ENCODE measurements at places on chromosomes 7 and 10.

DNA sequence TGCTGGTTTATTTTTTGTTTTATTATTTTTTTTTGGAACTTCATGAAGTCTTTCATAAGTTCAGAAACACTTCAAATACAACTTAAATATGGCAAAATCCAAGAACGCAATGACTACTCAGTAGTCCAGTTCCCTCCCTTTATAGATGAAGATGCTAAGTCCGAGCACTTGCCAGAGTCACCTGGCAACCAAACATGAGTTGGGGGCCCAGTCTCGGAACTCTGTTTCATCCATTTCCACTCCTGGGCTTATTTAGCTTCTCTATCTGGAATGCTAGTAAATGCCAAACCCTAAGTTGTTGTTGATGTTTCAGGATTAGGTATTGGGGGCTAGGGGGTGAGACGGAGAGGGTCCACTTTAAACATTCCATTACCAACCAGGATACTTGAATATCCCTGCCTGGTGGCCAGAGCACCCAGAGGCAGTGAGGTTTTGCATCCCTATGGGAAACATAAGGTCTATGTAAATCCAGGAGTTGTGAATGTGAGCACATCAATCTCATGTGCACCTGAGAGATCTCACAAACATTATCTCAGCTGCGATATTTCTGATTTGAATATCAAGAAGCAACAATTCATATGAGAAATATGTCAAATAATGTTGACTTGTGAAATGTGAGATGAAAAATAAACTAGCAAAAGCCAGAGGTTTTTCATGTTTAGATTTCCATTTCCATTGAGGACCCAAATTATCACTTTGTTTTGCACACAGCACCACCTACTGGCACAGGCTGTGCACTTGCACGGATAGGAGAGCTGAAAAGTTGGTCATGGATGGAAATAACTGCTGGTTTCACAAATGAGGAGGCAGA is 129.3 kb downstream of the PKD1L1 start:
- peak; percentile 74 for DNase-seq

GRCh38 chr10:6738112-6738768 is 158.2 kb upstream of the PRKCQ start:
- DNase-seq = no peak

DNA sequence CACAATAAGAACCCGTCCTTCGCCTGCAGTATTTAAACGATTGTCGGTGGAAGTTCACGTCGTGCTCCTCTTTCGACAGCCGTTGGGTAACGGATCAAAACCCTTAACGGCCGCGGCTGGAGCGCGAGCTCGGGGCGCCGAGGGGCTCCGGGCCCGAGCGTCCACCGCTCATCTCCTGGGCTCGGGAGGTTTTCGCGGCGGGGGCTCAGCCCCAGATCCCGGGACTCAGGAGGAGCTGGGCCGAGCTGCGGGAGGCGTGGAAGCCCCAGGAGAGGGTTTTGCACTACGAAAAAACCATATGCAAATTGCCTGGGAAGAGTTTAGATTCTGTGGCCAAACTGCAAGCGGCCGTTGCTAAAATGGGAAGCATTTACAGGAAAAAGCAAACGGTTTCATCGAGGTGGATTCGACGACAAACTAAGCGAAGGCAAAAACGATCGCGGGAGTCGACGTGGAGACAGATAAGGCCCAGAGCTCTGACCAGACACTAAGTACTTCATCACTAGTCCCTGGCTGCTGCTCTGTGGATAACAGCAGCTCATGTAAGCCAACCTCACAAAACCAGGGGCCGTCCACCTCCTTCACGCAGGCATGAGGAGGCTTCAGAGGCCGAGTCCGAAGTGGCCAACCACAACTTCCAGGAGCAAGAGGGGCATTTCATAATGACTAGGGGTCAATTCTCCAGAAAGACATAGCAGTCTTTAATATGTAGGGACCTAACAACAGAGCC is 129.7 kb downstream of the MARCHF5 start:
- DNase-seq = no peak

DNA sequence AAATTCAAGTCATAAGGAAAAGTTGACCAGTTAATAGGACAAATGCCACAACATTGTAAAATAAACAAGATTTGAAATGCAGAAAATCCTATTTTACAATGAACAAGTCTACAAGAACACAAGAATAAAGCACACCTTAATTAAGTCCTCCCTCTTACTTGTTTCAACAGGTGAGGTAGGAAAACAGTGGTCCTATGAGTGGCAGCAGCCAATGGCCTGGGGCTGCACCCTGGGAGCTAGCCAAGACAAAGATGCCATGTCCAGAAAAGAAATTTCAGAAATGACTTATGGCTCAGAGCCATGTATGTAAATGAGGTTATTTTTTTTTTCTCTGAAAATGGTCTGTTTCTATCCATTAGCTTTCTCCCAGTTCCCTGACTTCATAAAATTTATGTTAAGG is 14.3 kb downstream of the KLLN start:
- no peak for DNase-seq

- no peak for DNase-seq
Observed at GRCh38 chr7:68694656-68695055, 903.6 kb upstream of the AUTS2 start.

DNA sequence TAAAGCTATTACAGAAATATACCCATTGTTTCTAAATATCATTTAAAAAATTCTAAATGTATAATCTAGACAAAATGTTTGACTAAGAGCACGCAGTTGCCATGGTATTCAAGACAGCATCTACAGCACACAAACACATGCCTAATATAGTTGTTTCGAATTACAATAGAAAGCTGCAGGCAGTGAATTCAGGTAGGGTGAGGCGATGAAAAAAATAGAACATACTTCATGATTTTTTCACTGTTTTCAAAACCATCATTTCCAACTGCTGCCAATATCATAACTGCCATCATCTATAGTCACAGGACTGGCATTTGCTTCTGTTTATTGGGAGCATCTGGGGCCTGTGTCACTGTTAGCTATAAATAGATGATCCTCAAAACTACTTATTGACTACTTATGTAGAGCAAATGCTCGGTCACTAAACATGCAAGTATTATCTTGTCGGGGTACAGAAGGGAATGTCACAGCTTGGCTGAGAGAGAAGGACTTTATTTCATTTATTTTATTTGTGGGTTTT is 34.4 kb upstream of the OTUD1 start:
- no peak for DNase-seq

DNA sequence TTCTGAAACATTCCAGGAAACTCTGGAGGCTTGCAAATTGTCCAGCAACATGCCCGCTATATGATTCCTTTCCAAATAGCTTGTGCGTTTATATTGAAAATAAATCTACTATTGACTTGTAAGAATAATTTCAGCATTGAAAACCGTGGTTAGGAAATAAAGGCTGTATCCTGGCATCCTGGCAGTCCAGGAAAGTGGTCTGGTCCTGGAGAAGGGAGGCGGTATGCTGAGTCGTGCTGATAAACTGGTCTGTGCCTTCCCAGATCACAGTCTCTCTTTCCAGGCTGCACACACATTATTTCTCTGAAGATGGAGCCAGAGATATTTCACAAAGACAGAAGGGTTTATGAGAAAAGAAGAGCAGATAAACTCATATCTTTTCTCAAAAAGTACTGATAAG is 350.1 kb upstream of the COBL start:
- no peak for DNase-seq

GRCh38 chr7:82865856-82866255 is 296.8 kb downstream of the PCLO start:
- DNase-seq = no peak

- no peak for DNase-seq
Observed at GRCh38 chr10:80075781-80076180, 2.7 kb upstream of the TMEM254 start.

DNA sequence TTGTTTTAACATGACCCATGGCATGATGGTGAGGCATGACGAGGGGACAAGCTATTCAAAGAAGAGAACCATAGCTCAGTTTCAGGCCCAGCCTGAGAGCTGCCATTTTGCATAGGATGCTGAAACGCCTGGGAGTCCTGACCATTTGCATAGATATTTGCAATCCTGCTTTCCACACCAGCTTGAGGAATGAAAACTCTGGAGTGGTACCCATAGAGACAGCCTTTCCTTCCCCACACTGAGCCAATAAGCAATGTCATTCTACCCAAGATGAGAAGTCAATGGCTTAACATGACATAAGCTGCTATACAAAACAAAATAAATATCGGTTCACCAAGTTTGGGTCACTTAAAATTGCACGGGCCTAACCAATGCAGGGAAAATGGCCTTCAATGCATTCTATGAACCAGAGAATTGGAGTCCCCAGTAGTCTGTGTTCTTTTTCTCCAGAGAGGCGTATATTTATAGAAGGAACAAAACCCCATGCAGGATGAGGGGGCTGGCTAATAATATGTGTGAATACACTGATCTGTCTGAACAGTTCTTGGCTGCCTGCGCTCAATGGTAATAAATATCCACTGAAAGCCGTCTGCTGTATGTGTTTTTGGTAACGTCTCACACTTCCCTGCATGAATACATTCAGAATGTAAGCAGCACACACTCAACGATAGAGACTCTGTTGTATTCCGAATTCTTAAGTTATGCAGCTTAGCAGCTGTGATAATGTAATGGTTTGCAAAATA is 329.3 kb downstream of the FRMD4A start:
- DNase-seq = no peak

- DNase-seq = no peak
Observed at GRCh38 chr7:11726794-11727155, 105.2 kb downstream of the THSD7A start.

GRCh38 chr10:16662923-16663322 is 141.2 kb upstream of the C1QL3 start:
- no peak for DNase-seq

DNA sequence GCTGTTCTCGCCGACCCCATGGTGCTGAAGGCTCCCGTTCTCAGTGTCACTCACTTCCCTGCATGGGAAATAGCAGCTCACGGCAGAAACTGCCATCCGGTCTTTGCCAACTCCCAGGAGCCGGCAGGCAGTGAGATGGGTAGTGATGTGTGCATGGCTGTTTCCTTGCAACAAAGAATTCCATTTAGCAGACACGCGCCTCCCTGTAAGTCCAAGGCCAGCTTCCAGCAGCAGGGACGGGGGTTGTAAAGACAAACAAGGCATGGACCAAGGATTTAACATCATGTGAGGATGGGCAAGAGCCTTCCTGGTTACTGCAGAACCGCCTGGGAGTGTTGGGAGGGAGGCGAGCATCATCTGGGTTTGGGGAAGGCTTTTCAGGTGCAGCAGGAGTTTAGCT is 273.1 kb downstream of the GLRX3 start:
- peak; percentile 20 for DNase-seq

DNA sequence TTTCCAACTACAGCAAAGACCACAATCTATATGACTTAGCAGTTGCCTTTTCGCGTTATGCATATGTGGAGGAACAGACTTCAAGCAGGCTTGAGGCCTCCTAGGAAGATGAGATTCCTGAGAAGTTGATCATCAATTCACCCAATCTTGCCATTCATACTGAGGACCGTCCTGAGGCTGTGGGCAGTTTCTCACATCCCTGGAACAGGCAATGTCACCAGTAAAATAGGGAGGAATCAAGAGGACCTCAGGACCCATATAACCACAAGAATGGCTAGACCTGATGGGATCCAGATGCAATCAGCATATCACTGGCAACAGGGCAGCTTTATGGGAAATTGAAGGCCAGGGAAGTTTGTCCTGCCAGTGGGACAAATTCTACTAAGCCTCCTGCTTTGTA is 17.3 kb downstream of the KDM7A start:
- no peak for DNase-seq

GRCh38 chr7:6350433-6351058 is 78.1 kb upstream of the CYTH3 start:
- DNase-seq = no peak

DNA sequence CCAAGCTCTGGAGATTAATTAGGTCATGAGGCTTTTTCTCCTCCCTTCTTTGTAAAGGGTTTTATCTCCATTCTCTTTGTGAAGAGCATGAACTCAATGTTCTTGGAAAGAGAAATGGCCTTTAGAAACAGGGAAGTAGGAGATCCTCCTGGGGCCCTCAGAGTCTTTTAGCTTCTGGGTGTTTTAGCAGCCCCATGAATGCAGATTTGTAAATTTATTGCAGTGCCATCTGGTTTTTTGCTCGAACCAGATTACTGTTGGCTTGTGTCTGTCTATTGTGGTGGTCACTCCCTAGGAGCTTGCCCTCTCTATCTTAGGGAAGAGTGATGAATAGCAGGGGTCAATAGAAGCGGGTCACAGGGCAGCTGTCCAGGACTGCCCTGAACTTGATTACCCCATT is 110.6 kb downstream of the BTRC start:
- no peak for DNase-seq

GRCh38 chr7:149727053-149727898 is 46.1 kb downstream of the ZNF467 start:
- no peak for DNase-seq

DNA sequence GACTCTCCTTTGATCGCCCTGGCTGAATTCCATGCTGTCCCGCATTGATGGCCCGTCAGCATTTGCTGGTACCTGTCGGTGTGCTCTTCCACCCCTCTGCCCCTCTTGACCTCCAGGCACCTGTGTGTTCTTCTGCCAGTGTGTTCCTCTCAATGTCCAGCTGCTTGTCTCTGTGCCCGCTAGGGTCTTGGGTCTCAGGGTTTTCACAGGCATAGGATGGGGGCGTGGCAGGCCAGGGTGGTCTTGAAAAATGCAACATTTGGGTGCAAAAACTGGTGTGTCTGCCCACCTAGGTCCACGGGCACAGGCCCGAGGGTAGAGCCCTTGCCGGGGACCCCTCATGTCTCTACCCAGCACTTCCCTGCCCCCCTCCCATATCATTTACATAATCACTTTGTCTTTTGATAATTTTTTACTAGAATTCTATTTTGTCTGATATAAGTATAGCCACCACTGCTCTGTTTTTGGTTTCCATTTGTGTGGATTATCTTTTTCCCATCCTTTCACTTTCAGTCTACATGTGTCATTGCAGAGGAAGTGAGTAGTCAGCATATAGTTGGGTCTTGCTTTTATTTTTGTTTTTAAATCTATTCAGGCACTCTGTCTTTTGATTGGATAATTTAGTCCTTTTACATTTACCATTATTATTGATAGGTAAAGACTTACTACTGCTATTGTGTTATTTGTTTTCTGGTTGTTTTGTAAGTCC is 46.6 kb upstream of the ADRA2A start:
- no peak for DNase-seq

- no peak for DNase-seq
Observed at GRCh38 chr7:135913404-135913803, 63.8 kb downstream of the MTPN start.

GRCh38 chr10:133336577-133337369 is at the start of gene CALY:
Gene CALY, minus strand, starts transcription at chr10:133336896. Its CDS starts 7,907 bp downstream, at chr10:133328989.
- peak; percentile 66 for DNase-seq
